HCT116 (cell line): ENCODE measurements at places on chromosomes 6 and 20. TPM values are rescaled to one million over a fixed set of nuclear protein-coding genes. Genes with fewer than 3 reads are reported as not detected.

- no peak for DNase-seq
Observed at GRCh38 chr6:131755597-131755996, 44.8 kb upstream of the CTAGE9 start.

The RAB44 gene
- 0.05 TPM for total RNA-seq

DNA sequence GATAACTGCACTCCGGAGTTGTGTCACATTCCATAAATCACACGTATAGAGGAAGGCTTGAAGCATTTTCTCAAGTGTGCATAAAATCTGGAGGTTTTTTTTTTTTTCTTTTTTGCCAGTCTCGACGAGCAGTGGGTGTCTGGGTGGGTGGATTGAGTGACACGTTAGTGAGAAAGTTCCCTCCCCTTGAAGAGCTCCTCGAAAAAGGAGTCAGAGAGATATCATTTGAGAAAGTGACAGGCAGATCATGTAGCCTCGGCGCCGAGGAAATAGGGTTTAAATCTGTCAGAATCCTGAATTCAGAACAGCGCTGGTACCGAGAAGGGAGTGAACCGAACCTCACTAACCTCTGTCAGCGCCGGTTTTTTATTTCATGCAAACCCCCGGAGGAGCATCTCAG is 269.5 kb upstream of the ARID1B start:
- DNase-seq = no peak

The OPN5 gene
- total RNA-seq = not detected

GRCh38 chr20:58640446-58640845 is 10.6 kb upstream of the STX16 start:
- DNase-seq = no peak

DNA sequence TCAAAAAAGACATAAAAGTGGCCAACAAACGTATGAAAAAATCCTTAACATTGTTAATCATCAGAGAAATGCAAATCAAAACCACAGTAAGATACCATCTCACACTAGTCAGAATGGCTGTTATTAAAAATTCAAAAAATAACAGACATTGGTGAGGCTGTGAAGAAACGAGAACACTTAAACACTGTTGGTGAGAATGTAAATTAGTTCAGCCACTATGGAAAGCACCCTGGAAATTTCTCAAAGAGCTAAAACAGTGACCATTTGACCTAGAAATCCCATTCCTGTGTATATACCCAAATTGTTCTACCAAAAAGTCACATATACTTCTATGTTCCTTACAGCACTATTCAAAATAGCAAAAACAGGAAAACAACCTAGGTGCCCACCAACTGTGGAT is 24.9 kb upstream of the NT5E start:
- DNase-seq = no peak

DNA sequence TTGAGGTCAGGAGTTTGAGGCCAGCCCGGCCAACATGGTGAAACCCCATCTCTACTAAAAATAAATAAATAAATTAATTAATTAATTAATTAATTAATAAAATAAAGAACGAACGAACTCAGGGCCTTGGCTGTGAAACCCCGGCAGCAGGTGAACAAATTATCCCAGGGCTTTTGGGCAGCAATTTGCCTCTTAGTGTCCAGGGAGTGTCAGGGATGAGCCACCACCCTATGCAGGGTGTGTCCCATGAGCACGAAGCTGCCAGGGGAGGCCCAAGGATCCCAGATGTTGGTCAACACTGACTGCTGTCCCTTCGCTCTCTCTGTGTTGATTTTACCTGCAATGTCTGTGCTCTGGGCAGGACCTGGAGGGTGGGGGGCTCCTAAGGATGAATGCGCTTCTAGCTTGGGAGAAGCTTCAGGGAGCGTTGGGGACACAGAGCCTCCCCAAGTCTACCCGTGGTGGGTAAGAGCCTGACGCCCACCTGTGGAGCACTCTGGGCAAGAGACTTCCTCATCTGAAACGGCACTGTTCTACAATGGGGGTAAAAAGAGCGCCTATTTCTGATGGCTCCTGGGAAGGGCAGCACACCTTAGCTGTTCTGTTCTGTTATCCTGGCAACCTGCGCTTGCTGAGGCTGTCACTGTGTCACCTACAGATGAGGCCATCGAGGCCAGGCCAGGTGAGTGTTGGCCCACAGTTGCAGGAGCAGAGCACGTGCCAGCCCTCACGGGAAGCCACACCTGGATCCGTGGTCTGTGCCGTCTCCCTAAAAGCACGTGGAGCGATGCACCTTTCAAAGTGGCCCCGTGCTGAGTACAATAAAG is 125.5 kb upstream of the CDH4 start:
- DNase-seq = no peak

GRCh38 chr6:36955671-36956445 is 1.3 kb downstream of the PI16 start:
- no peak for DNase-seq

- no peak for DNase-seq
Observed at GRCh38 chr20:15018966-15019365, 681.6 kb upstream of the FLRT3 start.
